ENCODE measurements at places on chromosomes 2 and 18.

- no peak for DNase-seq
These were observed 237.7 kb downstream of the HDAC4 start for GRCh38 chr2:239162976-239163687.

GRCh38 chr2:56130463-56131070 is 53.2 kb upstream of the CCDC85A start:
- no peak for DNase-seq

GRCh38 chr2:105820691-105821090 is 76.0 kb downstream of the NCK2 start:
- DNase-seq = no peak

DNA sequence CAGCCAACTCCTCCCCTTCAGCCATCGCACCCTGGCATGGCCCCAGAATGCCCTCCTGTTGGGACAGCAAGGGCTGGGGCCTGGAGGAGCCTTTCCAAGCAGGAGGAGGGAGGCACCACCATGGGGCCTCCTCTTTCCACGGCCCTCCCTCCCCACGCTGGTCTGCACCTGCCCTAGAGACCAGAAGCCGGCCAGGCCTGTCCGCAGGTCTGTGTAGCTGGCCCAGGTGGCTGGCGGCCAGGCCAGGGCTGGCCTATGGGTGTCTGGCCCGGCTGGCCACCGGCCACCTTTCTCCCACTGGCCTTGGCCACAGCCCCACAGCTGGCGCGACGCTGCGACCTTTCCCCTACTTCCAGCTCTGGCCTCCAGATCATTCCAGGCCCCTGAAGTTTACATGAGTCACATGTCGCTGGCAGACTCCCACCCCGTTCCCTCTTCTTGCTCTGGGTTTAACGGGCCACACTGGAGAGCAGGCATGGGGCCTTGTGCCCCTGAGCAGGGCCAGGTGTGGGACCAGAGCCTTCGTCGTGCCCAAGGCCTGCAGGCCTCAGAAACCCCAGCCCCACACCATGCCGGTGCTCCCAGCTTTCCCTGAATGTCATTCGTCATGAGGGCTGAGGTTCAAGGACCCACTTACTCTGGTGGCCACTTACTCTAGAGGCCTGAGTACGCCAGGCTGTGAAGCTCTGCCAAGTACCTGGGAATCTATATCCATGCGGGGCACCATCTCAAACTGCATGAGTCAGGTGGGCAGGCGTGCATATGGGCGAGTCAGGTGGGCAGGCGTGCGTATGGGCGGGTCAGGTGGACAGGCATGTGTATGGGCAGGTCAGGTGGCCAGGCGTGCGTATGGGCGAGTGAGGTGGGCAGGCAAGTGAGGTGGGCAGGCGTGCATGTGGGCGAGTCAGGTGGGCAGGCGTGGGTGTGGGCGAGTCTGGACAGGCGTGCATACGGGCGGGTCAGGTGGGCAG is 33.3 kb upstream of the KLF11 start:
- DNase-seq = no peak

DNA sequence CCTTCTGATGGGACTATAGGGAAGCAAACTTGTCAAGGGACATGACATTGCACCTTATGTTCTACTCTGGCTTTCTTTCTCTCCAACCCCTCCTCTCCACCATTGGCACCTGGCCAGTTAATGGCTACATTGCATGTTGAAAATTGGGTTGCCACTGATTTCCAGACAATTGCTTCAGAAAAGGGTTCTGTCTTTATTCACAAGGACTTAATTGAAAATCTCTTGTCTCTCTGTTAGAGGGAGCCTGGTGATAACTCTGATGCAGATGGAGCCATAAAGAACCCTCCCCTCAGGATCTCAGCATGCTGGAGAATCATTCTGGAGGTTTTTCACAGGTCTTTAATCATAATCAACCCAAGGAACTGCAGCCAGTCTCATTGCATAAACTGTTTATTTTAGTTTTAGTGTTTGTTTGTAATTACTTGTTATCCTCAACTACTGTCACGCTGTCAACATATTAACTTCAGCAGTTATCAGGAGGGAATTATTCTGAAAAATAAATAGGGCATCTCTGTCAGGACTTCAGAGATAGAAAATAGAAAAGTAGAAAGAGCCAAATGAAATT is 316.8 kb downstream of the RIT2 start:
- DNase-seq = no peak

DNA sequence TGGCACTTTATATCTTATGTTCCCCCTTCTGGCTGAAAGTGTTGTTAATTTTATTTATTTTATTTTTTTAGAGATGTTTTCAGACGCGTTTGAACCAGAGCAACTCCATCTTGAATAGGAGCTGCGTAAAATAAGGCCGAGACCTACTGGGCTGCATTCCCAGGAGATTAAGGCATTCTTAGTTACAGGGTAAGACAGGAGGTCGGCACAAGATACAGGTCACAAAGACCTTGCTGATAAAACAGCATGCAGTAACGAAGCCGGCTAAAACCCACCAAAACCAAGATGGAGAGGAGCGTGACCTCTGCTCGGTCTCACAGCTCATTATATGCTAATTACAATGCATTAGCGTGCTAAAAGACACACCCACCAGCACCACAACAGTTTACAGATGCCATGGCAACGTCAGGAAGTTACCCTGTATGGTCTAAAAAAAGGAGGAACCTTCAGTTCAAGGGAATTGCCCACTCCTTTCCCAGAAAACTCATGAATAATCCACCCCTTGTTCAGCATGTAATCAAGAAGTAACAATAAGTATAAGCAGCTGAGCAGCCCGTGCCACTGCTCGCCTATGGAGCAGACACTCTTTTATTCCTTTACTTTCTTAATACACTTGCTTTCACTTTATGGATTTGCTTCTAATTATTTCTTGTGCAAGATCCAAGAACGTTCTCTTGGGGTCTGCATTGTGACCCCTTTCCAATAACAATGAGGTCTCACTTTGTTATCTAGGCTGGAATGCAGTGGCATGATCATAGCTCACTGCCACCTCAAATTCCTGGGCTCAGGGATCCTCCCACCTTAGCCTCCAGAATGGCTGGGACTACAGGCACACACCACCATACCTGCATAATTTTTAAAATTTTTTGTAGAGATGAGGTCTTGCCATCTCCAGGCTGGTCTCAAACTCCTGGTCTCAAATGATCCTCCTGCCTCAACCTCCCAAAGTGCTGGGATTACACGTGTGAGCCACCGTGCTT is 55.9 kb downstream of the CACNB4 start:
- DNase-seq = no peak

DNA sequence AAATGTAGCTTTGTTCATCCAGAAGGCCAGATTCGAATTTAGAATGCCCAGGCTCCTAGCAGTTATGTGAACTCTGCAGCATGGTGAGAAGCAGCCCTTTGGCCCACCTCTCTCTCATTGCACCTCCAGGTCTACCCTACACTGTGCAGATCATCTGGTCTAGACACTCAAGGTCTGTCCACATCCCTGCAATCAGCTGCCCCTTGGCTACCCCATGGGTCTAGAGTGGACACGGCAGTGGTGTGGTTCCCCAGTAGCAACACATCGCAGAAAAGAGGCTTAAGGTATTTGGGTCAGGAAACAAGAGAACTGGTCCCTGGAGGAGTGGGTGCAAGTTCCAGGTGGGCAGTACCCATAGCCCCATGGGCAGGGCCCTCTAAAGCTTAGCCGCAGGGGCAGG is 76.6 kb upstream of the BCL2L11 start:
- DNase-seq = no peak

DNA sequence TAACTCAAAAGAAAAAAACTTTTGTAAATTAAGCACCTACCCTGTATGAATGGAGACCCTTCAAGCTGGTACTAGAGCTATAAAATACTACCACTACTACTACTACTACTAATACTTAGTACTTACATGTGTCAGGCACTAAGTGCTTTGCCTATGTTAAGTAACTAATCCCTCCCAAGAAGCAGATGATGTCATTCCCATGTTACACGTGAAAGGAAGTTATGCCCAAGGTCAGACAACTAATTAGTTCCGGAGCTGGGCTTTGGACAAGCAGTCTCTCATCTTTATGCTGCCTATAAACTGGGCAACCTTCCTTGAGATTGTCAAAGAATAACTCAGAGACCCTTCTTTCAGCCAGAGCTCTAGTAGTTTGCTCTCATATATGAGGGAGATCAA is 13.9 kb upstream of the ATP6V1B1 start:
- no peak for DNase-seq

GRCh38 chr2:113826346-113827285 is 63.3 kb upstream of the ACTR3 start:
- DNase-seq = no peak

- DNase-seq = no peak
These were observed 14.7 kb upstream of the MAPRE2 start for GRCh38 chr18:35026407-35027061.

DNA sequence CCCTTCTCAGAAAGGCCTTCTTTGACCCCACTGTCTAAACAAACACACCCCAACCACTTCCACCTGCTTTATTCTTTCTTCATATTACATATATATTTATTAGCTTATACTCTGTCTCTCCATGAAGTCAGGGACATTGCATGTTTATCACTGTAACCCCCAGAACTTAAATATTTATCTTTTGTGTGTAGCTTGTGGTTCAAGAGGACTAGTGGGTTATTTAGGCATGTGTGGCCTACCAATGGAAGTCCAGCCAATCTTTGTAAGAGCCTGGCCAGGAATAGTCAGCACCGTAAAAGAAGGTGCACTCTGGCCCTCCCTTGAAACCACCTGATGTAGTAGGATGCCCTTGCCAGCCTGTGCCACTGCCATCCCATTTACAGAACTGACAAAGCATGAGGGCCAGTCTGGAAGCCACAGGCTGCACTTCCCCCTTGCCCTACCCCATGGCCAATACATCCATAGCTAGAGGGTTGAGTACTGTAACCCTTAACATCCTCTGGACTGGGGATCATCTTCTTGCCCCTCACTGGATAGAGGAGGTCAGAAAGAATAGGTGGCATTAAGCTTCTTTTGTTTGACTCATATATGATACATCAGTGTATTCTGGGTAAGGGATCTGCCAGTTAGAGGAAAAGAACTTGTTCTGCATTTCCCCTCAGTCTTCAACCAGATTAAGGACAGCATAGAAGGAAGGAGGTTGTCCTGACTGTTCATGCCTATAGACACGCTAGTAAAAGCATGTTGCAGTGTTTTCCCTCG is 4.9 kb downstream of the NEMP2 start:
- DNase-seq = no peak

- no peak for DNase-seq
These were observed 271.9 kb downstream of the DPP10 start for GRCh38 chr2:114714313-114714712.

DNA sequence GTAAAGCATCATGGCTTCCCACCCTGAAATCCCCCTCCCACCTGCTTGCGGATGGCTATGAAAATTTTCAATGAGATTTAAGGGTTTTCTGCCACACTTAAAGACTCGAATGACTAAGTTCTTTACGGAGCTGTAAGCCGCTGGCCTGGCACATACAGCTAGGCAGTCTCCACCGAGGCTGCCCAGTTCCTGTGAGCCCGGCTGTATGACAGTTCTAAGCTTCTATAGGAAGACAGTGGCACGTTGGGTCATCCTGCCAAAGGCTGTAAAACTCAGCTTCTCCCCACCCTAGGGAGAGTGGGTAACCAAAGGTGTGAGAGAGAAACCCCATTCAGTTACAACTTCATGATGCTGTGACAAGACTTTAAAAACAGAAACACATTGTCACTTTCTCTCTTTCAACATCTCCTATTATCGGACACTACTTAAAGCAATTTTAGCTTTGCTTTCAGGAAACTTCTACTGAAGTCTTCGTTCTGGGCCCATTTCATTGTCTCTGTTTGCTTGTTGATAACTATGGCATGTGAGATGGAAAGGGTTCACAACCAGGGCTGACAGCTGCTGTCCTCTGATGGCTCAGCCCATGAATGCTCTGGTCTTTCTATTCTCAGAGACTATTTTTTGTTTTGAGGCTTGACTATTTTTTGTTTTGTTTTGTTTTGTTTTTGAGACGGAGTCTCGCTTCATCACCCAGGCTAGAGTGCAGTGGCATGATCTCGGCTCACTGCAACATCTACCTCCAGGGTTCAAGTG is 7.1 kb downstream of the CASP8 start:
- DNase-seq = no peak

GRCh38 chr2:239394978-239395377 is 5.8 kb downstream of the HDAC4 start:
- no peak for DNase-seq

DNA sequence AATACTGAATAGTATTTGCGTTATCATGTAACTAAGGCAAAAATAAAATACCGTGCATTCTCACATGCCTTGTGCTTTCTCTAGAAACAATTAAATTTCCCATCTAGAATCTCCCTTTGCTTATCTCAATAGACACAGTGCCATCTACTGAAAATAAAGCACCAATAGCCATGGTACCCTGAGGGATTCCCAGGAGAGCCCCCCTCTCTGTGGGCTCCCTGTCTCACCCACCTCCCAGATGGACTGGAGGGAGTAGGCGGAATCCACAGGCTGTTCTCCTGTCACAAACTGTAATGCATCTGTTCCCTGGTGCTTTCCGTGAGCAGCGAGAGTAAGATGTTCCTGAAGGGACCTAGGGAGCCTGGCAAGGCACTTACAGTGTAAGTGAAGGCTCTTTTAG is 112.4 kb upstream of the UPP2 start:
- DNase-seq = no peak
